Activated CD8-positive, alpha-beta memory T cell treated with anti-CD3 and anti-CD28 coated beads, Interleukin-2, amount 50 U/mL, for 48 hours (primary cell): ENCODE measurements at places on chromosomes 3 and 15.

GRCh38 chr15:59538494-59538893 is 73.1 kb upstream of the GCNT3 start:
- no peak for DNase-seq

DNA sequence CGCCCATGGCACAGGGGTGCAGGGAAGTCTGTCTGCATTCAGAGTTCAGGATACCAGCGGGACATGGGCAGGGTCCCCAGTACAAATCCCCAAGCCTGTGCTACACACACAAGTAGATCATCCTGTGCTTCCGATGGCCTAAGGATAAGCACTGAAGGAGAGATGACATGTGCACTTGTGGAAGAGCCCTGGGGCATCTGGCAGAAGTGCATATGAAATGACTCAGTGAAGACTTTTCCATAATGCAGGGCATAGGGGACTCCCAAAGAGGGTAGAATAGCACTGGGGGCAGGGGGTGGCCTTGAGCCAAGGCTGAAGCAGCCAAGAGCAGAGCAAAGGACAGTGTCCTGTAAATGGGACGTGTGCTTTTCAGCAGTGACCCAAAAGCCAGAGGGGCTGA is 22.9 kb downstream of the ADAMTS17 start:
- peak; percentile 22 for DNase-seq

- no peak for DNase-seq
Measured at GRCh38 chr3:100089812-100090668, 24.3 kb downstream of the FILIP1L start.

GRCh38 chr15:42716125-42716524 is 20.8 kb downstream of the CDAN1 start:
- DNase-seq: no peak

DNA sequence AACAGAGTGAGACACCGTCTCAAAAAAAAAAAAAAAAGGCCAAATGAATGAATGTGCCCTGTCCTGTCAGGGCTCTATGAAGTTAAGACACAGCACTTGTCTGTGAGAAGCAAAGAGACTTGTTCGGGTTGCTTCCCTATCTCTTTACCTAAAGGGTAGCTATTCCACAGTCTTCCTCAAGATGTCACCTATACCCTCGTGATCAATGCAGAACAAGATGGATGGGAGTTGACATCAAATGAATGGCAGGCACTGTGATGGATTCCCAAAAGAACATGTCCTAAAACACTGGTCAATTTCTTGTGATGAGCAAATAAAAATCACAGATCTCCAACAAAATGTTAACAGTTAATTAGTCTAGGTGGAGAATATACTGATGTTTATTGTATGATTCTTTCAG is 9.5 kb downstream of the TADA3 start:
- DNase-seq: no peak

DNA sequence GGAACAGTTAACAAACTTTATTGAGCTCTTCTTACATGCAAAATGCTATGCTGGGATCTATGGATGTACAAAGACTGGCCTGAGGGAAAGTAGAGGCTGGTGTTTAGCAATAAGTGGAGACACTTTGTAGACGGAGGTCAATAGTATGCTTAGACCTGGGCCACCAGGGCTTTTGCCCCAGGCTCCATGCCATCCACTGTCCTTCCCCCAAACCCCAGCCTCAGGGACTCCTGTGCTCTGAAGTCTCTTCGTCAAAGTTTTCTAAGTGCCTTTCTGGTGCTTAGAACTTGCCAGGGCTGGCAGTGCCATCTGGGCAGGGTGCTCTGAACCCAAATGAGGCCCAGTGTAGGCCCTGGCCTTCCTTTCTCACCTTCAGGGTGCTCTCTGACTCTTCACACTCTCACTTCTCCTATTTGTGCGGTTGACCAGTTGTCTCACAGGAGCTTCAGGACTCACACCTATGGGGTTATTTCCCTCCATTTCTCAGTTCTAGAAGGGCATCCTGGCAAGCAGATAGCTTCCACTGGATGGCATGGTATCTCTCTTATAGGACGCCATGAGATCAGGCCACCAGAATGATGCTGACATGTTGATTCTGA is 21.8 kb upstream of the KCNAB1 start:
- DNase-seq: no peak

DNA sequence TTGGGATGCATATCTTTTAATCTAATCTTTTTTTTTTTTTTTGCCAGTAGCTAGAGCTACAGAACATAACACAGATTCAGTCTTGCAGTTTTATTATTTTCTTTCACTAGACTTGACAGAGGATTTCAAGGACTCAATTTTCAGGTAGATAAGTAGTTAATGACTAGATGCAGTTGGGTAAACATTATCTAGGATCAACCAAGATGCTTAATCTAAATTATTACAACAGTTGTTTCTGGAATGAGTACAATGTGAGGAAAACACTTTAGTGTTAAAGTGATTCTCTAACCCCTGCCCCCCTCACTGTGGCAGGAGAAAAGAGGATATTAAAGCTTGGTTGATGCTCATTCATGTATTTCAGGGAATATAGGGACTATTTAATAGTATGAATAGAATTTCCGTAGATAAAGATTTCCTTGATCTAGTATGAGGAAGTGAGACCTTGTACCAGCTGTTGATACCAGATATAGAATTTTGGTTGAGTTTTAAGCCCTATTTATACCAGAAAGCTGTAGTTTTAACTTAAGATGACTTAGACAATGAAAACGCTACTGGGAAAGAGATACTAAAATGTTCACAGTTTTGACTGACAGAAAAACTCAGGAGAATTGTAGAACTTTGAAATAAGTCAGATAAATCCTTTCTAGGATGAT is 389.0 kb upstream of the C2CD4B start:
- DNase-seq: no peak

DNA sequence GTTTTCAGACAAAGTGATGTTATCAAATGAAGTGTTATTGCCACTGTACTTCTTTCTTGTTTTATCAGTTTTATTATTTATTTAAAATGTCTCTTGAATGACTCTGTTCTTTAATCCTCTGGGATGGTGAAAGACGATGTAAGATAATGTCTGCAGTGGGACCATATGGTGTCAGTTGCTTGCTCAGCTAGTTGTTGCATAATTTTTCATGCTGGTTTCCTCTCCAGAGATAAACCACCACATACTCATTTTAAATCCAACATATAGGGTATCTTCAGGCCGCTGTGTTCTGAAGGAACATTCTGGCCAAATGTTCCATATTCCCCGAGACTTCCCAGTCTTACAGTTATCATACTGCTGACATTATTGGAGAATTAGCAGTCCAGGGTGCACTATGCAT is 75.9 kb downstream of the GABRG3 start:
- no peak for DNase-seq

GRCh38 chr3:160018959-160019358 is 30.3 kb downstream of the IL12A start:
- no peak for DNase-seq

GRCh38 chr15:90087454-90088154 is 14.7 kb downstream of the IDH2 start:
- DNase-seq: no peak

GRCh38 chr3:157594413-157594812 is 91.2 kb upstream of the VEPH1 start:
- no peak for DNase-seq

DNA sequence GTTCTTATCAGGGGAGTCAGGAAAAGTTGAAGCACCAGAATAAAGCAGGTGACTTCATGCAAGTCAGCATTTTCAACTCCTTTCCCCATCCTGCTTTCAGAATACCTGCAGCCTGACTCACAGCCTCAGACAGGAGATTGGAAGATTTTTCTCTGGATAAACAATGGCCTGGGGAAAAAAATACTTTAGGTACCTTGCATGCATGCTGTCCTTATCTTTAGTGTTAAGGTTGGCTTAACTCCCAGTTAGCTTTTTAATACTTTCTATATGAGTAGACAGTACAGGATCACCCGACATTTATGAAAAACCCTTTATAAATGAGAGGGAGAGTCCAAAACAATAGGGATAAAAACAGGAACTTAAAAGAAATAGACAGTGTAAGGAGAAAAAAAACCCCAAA is 53.6 kb downstream of the PAK2 start:
- DNase-seq: no peak

- no peak for DNase-seq
Measured at GRCh38 chr3:81154611-81155143, 606.8 kb downstream of the GBE1 start.

- DNase-seq: no peak
Measured at GRCh38 chr3:167813169-167814123, 77.9 kb downstream of the SERPINI1 start.

GRCh38 chr3:129648391-129648790 is 41.9 kb upstream of the PLXND1 start:
- DNase-seq: no peak

DNA sequence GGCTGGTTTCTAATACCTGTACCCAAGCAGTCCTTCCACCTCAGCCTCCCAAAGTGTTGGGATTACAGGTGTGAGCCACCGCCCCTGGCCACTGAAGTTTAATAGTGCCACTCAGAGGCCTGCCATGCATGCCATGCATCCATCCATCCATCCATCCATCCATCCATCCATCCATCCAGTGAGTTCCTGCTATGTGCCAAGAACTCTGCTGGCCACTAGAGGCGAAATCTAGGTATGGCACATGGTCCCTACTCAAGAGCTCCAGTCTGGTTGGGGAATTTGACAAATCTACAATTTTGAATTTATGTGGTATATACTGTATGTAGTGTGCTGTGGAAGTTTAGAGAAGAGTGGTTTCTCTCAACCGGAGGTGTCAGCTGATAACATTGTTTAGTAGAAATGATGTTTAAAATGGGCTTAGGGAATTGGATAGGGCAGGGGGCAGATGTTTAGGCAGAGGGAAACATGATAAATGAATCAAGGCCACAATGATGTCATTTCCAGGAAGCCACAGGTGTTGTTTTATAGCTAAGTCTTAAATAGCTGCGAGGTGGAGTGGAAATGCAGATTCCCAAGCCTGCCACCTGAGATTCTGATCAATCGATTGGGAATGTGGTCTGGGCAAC is 384.4 kb upstream of the C2CD4B start:
- DNase-seq: no peak

- DNase-seq: no peak
Measured at GRCh38 chr3:99713440-99713839, 75.0 kb downstream of the COL8A1 start.

DNA sequence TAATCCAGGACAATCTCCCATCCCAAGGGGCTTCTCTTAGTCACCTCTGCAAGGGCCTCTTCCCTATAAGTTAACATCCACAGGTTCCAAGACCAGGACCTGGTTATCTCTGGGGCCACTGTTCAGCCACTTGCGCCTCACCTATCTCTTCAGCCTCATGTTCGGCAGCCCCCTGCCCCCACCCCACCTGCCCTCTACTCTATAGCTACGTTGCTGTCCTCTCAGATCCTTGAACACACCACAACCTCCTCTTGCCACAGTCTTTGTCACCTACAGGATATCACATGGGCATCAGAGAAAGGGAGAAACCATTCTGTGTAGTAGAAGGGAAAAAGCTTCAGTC is 33.9 kb downstream of the SLC41A3 start:
- no peak for DNase-seq

- DNase-seq: peak; percentile 69
Measured at GRCh38 chr3:157129803-157130466, 30.0 kb downstream of the CCNL1 start.
